ENCODE measurements at places on chromosomes 13 and 19.
A peak's percentile ranks its signal among the peaks of the same experiment; 100 is the strongest.

DNA sequence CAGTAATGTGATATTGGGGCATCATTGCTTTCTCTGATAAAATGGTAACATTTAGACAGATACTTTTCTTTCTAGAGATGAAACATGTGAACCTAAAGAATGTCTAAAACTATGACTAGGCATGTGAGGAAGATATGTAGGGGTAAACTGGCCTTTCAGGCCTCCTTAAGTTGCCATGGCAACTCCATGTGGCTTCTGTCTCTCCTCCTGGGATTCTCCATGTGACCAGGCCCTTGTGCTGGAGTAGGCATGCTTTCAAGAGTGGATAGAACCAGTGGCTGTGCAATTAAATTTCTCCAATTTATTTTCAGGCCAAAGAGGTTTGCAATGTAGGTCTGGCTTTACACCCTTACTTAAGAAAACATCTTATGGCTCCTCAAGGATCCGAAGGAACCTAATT, 130.8 kb downstream of the OLFM4 start:
- DNase-seq: peak; percentile 58

- DNase-seq: peak; percentile 14
These were observed 166.6 kb downstream of the NDFIP2 start for GRCh38 chr13:79647533-79647932.

- DNase-seq: no peak
These were observed 71.8 kb downstream of the TRPM4 start for GRCh38 chr19:49229416-49229815.

GRCh38 chr13:29832761-29833298, 17.6 kb downstream of the UBL3 start:
- DNase-seq: no peak

DNA sequence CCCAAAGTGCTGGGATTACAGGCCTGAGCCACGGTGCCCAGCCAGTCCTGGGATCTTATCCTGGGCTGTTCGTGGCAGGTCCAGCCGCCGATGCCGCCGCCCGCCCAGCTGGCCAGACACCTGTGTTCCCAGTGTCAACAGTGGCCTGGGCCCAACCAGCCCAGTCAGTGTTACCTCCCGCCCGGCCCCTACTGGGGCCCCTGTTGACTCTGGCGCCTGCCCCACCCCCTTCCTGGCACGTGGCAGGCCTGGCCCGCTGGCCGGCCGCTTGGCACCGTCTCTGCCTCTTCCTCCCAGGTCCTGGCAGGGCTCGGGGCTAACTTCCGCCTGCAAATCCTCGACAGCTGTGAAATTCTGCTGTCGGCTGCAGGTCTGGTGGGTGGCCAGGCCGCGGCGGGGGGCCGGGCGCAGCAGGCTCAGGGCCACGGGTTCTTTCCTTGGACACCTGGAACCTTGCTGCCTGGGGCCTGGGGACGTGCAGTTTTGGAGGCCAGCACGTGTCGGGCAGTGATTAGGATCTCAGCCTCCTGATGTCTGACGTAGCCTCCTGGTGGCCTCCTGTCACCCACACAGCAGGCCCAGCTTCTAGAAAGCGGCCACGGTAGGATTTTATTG, 9.1 kb downstream of the ARID3A start:
- DNase-seq: peak; percentile 44

GRCh38 chr19:23561341-23561740, 125.7 kb downstream of the ZNF675 start:
- DNase-seq: no peak

- DNase-seq: peak; percentile 21
These were observed 18.3 kb downstream of the NMRK2 start for GRCh38 chr19:3950871-3951861.

GRCh38 chr13:110731072-110731471, 17.6 kb downstream of the ING1 start:
- DNase-seq: no peak

- DNase-seq: no peak
These were observed 182.4 kb upstream of the UFM1 start for GRCh38 chr13:38167164-38167822.

- no peak for DNase-seq
These were observed 6.6 kb upstream of the FLT1 start for GRCh38 chr13:28501547-28501946.

DNA sequence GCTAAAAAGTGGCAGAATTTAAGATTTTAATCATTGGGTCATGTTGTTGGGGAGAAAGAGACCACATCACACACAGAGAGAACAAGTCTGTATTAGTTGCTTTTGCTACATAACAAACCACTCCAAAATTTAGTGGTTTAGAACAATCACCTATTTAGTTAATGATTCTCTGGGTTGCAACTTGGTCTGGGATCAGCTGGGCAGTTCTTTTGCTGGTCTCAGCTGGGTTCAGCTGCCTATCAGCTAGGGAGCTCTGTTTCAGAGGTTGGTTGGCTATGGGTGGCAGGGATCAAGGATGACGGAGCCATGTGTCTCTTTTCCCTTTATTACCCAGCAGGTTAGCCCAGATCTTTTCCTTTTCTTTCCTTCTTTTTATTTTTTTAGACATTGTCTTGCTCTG, 8.9 kb downstream of the PINLYP start:
- DNase-seq: no peak

DNA sequence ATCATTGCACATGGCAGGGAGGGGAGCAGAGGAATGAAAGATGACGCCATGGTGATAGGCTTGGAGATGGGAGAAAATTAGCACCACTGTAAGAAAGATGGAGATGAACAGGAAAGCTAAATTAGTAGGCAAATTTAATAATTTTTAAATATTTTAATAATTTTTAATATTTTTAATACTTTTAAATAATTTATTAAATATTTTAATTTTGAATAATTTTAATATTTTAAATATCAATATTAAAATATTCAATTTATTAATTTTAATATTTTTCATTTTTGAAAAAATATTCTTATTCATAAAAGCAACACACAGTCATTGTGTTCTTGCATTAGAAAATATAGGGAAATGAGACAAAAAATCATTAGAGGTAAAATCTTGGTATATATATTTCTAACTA, 15.9 kb upstream of the KL start:
- DNase-seq: no peak

- DNase-seq: no peak
These were observed 152.3 kb downstream of the DLEU7 start for GRCh38 chr13:50691176-50691680.

GRCh38 chr13:57877601-57878000, 246.1 kb downstream of the PCDH17 start:
- no peak for DNase-seq

DNA sequence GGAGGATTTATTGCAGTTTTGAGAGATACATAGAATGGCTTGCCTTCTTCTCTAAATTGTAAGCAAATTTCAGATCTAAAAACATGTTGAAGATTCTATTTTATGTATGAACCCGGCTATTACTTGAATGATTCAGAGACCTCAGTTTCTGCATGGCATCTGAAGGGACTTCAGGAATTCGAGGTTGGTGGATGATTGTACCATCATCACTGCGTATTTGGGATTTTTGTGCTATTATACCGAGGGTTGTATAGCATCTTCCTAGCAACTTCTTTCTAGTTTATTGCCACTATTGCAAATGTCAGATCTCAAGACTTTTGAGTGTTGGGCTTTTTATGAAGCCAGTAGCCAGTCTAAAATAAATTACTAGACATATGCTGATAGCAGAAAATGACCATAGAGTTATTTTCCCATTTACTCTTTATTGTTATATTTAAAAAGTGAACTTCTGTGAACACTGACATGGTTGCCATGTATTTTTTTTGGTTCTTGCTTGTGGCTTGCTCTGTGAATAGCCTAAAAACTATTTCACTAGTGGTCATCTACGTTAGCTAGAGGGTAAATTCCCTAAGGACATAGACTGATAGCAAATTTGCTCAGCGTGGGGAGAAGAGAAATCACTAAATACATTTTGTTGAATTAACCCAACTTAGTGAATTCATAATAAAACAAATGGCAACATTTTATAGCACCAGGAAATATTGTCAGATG, 70.6 kb upstream of the KLF12 start:
- DNase-seq: no peak

- DNase-seq: peak; percentile 85
These were observed at the start of gene KLHL1 for GRCh38 chr13:70108356-70109105. TSS of gene KLHL1 (minus strand) at chr13:70108452. CDS start at chr13:70107699, 753 bp downstream.

DNA sequence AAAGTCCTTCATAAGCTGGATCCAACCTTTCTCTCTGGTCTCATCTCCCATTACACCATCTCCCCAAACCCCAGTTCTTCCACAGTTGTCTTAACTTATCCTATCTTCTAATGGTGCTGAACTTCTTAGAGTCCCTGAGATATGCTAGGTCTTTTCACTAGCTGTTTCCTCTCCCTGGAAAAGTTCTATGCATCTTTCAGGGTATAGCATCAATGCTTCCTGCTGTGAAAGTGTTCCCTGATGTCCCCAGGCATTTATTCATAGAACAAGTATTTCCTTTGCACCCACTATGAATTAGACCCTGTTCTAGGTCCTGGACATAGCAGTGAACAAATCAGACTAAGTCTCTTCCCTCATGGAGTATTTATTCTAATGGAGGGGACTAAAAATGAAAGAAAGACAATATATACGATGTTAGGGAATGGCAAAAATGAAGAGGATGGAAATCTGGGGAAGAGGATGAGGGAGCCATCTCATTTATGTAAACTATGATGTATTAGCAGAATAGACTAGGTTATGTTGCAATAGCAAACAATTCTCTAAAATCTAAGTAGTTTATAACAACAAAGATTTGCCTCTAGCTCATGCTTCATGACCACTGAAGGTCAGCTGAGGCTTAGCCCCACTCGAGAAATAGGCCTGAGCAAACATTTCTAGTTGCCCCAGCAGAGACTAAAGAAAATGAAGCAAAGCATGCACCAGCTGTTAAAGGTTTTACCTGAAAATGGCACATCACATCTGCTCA, 120.0 kb downstream of the CYSLTR2 start:
- DNase-seq: no peak

DNA sequence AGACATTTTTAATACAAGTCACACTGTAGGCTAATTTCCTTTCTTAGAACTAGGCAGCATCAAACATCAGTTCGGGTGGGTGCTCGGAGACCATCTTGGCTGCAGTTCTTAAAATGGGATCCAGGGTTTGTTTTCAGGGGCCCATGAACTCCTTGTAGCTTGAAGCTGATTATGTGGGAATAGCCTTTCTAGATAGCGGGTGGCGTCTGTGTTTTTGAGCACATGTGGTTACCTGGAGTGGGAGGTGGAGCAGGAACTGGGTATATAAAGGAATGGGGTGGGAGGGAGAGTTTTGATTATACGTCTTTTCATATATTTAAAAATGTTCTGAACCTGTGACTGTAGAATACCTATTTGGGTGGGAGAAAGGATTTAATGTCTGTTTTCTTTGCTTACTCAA, 12.9 kb downstream of the CLPTM1 start:
- DNase-seq: no peak

- DNase-seq: no peak
These were observed 308.6 kb downstream of the ENOX1 start for GRCh38 chr13:43478211-43478610.

GRCh38 chr13:51632591-51633362, 48.5 kb downstream of the WDFY2 start:
- peak; percentile 87 for DNase-seq

- no peak for DNase-seq
These were observed 16.1 kb downstream of the ACTL9 start for GRCh38 chr19:8682472-8682871.

GRCh38 chr19:53102756-53103233, 427 bp downstream of the ZNF160 start:
- no peak for DNase-seq

GRCh38 chr13:44432650-44433049, 59.0 kb downstream of the SERP2 start:
- no peak for DNase-seq

DNA sequence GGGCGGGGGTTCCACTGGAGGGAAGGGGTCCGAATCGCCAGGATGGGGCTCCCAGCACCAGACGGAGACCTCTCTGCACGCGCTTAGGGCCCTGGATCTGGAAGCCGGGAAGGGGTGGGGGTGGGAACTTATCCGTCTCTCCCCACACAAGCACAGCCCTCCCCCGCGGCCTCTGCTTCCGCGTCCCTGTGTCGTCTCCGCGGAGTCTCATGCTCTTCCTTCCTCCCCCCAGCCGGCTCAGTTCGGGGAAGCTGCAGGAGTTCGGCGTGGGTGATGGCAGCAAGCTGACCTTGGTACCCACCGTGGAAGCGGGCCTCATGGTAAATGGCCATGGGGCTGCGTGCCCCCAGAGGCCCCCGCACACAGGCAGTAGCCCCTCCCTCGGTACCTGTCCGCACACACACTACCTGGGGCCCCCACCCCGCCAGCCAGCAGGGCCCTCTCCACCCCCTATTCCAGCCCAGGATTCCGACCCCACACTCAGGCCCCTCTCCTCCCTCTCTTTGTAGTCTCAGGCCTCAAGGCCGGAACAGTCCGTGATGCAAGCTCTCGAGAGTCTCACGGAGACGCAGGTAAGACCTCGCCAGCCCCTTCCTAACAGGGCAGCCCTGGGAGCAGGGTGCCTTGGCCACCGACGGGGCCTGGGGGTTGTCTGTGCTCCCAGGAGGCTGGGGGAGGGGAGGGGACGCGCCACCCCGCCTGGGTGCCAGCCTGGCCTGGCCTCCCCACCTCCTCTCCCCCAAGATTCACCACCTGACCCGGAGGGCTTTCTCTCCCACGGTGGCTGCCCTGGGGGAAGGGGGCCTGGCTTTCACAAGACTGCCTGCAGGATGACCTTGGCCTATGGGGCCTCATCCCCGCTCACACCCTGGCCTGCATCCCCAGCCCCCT, 3.2 kb downstream of the MIDN start:
- peak; percentile 79 for DNase-seq

- no peak for DNase-seq
These were observed 8.7 kb downstream of the ZNF71 start for GRCh38 chr19:56603829-56604228.

GRCh38 chr13:113967729-113968462, 6.0 kb downstream of the C13orf46 start:
- DNase-seq: no peak

DNA sequence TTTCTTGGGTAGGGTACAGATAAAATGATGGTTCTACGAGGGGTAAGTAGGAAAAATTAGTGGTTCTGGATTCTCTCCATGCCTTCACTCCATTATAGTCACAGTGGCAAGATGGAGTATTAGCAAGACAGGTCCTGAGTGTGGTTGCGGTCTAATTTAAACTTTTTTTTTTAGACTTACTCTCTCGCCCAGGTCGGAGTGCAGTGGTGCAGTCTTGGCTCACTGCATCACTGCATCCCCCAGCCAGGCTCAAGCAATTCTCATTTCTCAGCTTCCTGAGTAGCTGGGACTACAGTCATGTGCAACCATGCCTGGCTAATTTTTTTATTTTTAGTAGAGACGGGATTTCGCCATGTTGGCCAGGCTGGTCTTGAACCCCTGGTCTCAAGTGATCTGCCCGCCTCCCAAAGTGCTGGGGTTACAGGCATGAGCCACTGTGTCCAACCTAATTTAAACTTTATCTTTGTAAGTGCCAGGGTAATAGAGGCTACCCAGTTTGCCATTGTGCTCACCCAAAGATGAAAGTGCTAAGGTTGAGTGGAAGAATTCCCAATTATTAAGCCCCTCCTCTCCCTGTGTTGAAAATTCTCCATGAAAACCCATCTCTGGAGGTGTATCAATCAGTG, 135.6 kb downstream of the TM9SF2 start:
- DNase-seq: no peak

DNA sequence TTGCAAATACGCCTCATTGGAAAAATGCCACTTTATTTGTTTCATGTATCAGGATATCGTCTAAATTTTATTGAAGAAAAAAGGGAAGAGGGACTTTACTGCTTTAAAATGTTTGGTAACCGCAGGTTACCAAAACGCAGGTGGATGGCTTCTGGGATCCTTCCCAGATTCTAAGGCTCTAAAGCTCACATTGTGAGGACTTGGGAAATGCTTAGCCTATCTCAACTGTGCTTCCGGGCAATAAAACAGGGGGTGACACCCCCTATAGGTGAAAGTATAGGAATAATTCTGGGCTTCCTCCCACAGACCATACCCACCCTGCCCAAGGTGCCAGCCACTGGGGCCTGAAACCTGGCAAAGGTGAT, 73.2 kb upstream of the IPO5 start:
- DNase-seq: no peak
